ENCODE measurements at places on chromosomes 16 and 17.

DNA sequence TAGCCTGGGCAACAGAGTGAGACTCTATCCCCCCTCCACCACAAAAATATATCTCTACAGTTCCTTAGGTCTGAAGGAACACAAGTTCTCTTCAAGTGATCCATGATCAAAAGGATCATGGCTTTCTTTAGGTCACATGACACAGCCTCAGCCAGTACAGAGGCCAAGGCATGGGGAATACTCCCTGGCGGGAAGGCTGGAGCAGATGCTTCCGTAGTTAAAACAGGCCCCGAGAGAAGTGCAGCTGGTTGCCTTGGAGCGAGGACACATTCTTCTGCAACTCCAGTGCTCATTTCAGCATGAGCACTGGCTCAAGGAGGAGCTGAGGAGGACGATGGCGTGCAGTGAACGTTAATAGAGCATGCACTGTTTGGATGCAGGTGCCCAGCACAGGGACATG lies 13.5 kb downstream of the CDIP1 start:
- no peak for DNase-seq

- DNase-seq = no peak
Observed at GRCh38 chr17:11736613-11737312, 138.5 kb downstream of the DNAH9 start.

GRCh38 chr17:50834429-50835300 lies 721 bp upstream of the WFIKKN2 start:
- no peak for DNase-seq

GRCh38 chr17:1447052-1447451 lies 9.0 kb downstream of the CRK start:
- no peak for DNase-seq

DNA sequence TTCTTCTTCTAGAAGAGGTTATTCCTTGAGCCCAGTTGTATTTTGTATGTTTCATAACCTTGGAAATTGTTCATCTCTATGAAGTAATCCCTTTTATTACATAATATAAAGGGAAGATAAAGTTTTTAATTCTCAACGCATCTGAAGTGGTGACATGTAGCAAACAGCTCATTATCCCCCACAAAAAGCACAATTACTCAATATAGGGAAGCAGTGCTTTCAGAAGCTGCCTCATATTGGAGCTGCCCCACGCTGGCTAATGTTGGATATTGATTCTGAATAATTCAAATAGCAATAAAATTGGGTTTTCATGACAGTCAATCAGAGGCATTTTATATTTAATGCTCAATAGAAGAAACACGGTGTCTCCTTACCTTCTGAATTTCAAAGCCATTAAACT lies 604.3 kb upstream of the RBFOX1 start:
- no peak for DNase-seq

- DNase-seq = no peak
Observed at GRCh38 chr17:79048826-79049755, 25.1 kb downstream of the C1QTNF1 start.

- DNase-seq = no peak
Observed at GRCh38 chr16:12210258-12210880, 233.8 kb downstream of the SNX29 start.

GRCh38 chr16:69903865-69904415 lies 47.2 kb upstream of the CLEC18A start:
- no peak for DNase-seq

GRCh38 chr16:27676839-27677238 lies 126.9 kb downstream of the KATNIP start:
- no peak for DNase-seq

DNA sequence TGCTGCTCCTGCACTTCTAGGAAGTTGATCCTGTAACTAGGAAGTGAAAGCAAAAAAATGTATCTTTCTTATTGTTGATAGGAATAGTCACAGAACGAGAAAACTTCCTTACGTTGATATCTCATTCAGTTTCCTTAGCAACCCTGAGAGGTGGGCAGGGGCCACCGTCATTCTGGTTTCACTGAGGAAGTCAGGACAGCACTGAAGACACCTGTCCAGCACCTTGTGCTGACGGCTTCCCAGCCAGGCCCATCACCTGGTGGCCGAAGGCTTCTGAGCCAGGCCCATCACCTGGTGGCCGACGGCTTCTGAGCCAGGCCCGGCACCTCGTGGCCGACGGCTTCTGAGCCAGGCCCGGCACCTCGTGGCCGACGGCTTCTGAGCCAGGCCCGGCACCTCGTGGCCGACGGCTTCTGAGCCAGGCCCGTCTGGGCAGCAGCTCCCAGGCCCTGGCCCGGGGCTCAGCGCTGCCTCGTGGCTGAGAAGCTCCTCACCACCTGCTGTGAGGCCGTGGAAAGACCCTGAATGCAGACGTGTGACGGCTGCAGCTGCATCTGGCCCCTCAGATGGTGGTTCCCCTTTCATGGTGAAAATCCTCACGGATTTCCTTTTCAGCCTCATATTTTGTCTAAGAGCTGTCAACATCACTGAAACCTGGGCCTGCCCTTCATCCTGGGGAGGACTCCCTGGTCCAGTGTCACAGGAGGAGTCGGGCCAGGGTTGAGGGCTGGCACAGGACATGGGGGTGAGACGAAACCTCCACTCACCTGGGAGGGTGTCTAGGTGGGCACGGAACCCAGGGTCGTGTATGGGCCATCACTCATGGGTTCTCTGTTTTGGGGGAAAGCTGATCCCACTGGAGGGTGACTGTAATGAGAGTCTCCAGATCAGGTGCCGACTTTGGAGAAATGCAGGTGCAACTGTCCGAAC lies 33.0 kb upstream of the ZNF750 start:
- DNase-seq = no peak

- peak; percentile 74 for DNase-seq
Observed at GRCh38 chr16:21156767-21157467, 1.6 kb upstream of the LDAF1 start.

DNA sequence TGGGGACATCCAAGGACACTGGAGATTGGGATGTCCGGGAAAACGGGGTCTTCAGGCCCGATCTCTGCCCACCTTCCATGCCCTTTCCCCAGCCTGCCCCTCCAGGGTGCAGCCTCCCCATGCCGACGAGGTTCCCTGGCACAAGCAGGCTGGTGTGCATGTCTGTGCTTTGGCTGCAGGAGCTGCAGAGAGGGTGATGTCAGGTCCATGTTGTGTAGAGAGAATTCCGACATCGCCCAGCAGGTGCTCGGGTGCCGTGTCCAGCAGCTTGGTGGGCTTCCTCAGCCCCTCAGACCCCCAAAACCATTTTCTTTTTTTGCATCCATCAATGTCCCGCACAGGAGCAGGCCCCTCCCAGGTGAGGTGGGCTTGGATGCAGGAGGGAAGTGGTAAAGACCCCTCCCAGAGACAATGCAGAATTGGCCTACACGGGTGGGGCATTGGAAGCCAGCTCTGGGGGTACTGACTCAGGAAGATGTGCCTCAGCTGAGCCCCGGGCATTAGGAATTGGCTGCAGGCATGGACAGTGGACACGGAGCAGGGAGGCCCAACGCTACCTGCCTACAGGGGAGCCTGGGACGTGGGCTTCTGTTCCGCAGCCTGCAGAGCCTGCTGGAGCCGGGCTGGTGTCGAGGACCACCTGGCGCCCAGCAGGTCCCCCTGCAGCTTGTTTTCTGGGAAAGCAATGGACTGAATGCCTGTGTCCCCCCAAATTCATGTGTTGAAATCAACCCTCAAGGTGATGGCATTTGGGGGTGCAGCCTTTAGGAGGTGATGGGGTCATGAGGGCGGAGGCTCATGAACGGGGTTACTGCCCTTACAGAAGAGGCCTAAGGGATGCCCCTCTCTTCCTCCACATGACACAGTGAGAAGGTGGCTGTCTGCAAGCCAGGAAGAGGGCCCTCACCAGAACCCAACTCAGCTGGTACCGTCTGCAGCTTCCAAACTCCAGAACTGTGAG lies 97.5 kb downstream of the METRNL start:
- DNase-seq = no peak

GRCh38 chr16:71540-72401 lies 660 bp downstream of the RHBDF1 start:
- peak; percentile 73 for DNase-seq

DNA sequence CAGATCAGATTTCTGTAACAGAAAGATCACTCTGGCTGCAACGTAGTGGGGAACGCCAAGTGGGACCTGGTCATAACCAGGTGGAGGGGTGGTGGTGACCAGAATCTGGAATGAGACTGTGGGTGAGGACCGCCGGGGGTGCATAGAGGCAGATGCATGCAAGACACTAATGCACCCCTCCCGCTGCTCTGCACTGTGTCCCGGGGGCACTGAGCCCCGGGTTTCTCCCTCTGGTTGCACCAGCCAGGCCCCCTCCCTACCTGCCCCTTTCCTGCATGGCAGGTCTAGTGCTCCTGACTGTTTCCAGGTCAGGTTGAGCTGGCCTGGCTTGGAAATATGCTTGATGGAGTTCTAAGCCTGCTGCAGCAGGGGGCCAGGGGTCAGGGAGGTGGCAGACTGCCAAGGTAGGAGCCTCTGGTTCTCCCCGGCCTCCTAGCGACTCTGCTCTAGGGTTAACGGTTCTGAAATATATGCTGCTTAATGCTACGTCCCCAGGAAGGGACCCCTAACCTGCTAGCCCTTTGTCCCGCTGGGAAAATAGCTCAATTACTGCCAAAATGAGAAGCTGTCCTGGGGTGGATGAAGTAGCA lies 94.3 kb downstream of the SDK2 start:
- no peak for DNase-seq

- no peak for DNase-seq
Observed at GRCh38 chr17:33732116-33732515, 439.0 kb upstream of the ASIC2 start.

DNA sequence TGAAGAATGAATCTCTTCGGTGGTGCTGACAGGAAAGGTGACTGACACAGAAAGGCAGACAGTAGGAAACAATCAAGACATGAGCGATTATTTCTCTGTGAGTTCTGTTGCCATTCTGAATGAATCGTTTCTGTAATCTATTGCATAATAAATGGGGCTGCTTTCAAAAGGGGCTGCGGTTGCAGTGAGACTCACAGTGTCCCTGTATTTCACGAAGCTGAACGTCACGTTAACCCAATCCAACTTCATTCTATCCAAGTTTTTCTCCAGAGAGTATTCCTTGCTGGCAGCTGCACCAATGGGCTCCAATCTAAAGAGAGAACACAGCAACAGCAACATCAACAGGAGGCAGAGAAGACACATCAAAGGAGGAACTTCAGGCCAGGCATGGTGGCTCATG lies 75.4 kb downstream of the DNAH3 start:
- DNase-seq = no peak

DNA sequence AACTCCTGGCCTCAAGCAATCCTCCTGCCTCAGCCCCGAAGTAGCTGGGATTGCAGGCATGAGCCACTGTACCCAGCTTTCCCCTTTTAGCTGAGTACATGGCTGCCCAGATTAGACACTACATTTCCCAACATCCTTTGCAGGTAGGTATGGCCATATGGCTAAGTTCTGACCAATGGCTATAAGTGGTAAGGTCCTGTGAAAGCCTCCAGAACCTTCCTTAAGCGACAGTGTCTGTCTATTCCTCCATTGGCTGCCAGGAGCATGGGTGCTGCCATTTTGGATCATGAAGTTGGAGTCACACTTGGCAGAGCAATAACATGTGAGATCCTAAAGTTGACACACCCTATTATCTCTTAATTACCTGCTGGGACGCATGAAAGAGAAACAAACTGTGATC lies 24.4 kb upstream of the CRHR1 start:
- no peak for DNase-seq

DNA sequence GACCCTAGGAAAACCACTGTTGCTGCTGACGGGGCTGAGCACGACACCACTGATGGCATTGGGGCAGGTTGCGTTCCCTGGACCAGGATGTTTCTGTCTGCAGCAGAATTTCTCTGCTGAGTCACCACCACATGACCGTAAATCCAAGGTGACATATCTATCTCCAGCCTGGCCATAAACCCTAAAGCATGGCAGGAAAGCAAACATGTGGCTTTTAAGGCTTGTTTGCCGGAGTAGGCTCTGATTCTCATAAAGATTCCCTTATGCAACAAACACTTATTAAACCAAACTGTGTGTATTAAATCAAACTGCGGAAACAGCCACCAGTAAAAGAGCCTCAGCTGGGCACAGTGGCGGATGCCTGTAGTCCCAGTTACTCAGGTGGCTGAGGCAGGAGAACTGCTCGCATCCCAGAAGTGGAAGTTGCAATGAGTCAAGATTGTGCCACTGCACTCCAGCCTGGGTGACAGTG lies 17.3 kb downstream of the MPHOSPH6 start:
- DNase-seq = no peak

DNA sequence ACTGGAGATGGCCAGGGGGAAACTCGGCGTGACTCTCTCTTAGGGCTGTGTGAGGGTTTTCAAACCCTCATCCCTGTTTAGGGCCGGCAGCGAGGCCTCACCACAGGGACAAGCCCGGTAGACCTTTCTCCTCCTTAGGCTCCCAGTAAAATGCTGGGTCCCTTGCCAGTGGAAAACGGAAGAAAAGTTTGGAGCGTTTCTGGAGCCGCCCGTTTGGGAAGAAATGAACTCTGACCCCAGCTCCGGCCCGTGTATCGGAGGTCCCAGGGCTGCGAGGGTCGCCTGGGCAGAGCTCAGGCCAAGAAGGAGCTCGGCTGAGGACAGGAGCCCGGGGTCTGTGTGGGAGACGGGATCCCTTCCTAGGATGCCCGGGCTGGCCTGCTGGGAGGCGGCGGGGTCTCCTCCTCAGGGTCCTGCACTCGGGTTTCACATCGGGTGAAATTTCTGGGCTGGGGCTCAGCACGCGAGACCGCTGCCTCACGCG lies 23.2 kb downstream of the ZNF213 start:
- DNase-seq = peak; percentile 33

GRCh38 chr17:73474370-73474988 lies 162.7 kb upstream of the CDC42EP4 start:
- DNase-seq = no peak

GRCh38 chr17:79513206-79513605 lies 97.6 kb downstream of the RBFOX3 start:
- DNase-seq = no peak

DNA sequence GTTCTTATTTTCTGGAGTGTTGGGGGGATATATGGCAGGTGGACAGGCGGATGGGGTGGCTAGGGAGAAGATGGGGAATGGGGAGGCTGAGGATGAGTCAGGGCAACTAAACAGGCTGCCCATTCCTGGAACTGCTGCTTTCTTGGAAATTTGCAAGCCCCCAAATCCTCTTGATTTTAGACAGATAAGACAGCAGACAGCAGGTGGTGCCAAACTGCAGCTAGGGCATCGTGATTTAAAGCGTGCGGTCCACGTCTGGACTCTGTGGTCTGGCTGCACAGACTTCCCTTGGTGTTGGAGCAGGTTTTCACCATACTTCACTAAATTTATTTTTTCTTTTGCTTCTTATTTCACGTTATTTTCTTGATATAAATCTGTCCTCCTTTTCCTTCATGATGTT lies 10.9 kb upstream of the KRT24 start:
- DNase-seq = no peak

Measured in NCI-H526 (cell line).